ENCODE measurements at places on chromosomes 6 and 20.

DNA sequence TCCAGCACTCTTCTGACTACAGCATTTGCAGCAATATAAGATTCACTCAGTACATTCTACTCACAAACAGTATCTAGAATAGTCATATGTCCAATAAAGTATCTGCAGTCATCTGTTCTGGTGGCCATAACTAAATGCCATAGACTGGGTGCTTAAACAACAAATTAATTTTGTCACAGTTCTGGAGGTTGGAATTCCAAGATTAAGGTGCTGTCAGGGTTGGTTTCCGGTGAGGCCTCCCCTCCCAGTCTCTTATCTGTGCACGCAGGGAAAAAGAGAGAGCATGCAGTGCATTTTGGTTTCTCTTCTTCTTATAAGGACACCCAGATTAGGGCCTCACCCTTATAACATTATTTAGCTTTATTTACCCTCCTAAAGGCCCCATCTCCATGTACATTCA, 21.3 kb upstream of the NUS1 start:
- DNase-seq, result no peak

DNA sequence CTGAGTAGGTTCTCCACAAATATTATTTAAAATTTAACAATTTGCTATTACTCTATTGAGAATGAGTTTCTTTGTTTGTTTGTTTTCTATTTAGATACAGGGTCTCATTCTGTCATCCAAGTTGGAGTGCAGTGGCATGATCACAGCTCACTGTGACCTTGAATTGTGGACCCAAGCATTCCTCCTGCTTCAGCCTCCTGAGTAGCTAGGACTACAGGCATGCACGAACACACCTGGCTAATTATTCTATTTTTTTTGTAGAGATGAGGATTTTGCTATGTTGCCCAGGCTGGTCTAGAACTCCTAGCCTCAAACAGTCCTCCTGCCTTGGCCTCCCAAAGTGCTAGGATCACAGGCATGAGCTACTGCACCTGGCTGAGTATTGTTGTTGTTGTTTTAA, 122.2 kb downstream of the PHF3 start:
- DNase-seq, result no peak

GRCh38 chr20:10854976-10855375, 181.2 kb upstream of the JAG1 start:
- no peak for DNase-seq

DNA sequence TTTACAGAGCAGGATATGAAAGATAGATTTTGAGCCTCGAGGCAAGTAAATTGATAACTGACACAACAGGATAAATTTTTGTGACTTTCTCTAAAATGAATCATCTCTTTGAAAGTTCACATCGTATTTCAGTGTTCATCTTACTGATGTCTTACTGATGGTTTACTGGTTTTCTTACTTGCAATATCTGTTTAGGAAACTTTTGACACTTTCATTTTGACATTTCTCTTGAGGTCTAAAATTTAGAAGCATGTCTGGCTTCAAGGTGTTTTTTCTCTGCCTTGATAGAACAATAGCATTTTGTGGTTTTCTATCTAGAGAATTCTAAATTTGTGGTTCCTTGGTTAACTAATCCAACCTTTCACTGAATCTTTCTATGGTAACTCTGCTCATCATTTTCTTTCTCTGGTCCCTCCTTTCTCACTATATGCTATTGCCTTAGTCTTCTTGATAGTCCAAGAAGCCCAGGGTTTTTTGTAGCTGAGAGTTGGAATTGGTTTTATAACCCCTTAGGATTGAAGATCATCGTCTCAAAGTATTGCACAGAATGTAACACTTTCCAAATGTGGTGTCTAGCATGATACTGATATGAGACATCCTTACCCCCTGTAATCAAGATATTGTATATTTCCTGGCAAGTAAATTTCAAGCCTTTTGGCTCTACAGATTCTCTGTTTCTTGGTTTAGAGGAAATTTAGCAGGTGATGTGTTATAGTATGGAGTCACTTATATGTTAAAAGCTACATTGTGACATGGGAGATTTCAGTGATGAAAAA, 98.7 kb downstream of the RNF144B start:
- DNase-seq, result no peak

- DNase-seq, result no peak
Measured at GRCh38 chr20:61407561-61407960, 155.5 kb downstream of the CDH4 start.

DNA sequence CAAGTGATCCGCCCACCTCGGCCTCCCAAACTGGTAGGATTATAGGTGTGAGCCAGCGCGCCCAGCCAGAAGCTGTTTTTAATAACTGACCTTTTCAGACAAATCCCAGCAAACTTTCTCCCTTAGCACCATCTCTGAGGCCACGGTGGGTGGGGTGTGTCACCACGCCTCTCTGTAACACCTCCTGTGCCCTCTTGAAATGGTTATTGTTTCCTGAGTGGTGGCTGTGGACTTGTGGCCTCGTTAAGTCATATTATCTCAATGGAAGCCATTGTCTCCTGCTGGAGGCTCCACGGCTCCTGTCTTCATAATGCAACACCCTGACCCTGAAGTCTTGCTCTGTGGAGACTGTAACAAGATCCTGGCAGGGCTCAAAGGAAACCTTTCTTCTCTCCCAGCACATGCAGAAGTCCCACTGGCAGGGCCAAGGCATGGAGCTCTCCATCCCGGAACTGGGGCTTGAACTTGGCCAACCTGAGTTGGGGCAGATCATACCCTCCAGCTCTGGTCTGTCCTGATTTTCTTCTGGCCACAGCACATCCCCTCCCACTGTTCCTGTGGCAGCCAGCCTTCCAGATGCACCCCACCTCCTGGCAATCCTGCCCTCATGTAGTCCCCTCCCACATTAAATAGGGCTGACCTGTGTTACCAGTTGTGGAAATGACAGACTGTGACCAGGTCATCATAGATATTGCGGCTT, 81.1 kb downstream of the SNX5 start:
- no peak for DNase-seq

DNA sequence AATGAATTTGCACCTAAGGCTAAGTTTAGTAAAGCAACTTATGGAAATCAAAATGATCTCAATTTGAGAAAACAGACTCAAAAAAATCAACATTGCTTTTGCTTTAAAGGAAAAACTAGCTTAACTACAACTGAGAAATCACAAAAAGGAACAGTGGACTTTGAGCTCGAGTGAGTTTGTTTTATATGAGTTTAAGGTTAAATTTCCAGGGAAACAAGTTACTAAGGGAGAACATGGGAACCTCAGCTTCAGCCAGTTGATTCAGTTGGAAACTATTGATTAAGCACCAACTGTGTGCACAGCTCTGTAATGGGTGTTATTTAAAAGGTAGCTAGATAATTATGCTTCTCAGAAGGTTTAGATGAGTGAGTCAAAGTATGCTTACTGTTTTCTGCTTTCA, 85.7 kb downstream of the TBC1D7 start:
- no peak for DNase-seq

GRCh38 chr6:24779416-24780016, 4.8 kb downstream of the GMNN start:
- DNase-seq, result no peak

GRCh38 chr20:58331961-58332551, 22.5 kb downstream of the RAB22A start:
- DNase-seq, result no peak

DNA sequence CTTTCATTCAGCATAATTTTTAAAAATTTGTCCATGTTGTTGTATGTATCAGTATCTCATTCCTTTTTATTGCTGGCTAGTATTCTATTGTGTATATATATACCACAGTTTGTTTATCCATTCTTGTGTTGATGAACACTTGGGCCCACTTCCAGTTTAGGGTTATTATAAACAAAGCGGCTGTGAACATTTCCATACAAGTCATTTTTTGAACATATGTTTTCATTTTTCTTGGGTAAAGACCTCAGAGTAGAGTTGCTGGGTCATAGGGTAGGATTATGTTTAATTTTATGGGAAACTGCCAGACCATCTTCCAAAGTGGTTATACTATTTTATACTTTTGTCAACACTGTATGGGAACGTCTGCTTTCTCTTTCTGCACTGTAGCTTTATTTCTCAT, 55.3 kb downstream of the RBM24 start:
- DNase-seq, result no peak

DNA sequence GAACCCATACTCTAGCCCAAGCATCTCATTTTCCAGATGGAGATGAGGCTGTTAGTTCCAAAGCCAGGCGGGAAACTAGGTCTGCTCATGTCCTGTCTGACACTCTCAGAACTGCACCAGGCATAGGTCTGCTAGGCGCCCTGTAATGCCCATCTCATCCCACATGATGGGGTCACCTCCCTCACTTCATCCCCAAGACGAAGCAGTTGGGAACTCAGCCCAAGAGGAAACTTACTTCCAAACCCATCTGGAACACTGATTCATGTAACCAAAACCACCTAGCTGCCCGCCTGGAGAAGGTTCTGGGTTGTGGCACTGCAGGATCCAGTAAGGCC, 119.4 kb upstream of the PRND start:
- DNase-seq, result no peak

DNA sequence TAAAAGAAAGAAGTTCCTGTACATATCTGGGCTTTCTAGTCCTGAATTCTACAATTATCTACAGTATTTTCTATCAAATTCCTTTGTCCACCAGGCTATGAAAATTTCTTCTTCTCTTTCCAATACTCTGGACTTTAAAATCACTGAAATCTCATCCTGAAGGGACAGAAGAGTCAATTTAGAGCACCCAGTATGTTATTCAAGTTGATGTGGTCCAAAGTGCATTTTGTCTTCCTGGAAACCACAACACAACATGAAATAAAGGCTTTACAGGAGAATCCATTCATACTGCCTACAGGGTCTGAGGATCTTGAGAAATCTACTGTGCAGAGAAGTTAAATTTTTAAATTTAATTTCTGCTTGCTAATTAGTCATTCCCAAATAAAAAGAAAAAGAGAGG, 94.9 kb upstream of the ADGRF1 start:
- no peak for DNase-seq

GRCh38 chr20:35296101-35296554, 3.9 kb upstream of the FAM83C start:
- no peak for DNase-seq

DNA sequence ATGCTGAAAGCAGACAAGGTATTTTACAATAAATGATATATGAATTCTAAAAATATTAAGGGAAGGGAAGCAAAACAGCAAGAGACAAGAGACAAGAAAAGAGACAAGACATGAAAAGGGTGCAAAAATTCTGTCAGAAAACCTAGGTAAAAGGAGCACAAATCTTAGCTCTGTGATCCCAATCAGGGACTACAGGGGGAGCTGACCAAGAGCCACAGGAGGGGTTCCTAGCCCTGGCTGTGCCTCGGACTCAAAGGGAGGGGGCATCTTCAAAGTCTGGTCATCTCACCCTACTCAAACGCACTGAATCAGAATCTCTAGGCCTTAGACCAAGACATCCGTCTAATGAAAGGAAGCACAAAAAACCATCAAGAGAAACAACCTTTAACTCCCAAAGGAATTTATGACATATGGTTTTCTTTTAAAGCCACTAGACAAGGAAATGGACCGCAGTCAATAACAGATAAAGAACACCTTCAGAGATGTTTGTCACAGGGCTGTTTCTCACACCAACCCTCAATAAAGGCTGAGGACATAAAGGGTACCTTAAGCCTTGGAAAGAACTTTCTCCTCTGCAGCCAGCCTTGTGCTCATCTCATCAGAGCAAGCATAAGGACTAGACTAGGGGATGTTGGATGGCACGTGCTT, 130.4 kb upstream of the CDYL start:
- DNase-seq, result no peak

DNA sequence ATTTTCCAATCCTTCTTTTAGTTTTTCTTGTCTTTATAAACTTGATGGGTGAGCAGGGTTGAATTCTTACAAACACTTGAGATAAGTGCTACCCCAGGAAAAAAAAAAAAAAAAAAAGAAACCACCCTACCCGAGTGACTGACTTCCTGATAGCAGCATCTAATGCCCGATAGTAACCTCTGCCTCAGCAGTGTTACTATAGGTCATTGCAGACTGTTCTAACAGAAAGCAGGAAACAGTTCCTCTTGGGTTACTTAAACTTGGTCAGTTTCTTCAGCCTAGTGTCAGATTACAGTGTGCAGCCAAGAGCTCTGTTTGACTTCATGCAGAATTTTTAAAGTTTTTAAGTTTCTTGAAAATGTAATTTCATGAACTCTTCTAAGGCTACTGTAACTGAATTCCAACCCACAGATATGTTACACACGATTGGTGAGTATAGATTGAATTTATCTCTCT, 2.1 kb downstream of the MYLIP start:
- peak; percentile 85 for DNase-seq

DNA sequence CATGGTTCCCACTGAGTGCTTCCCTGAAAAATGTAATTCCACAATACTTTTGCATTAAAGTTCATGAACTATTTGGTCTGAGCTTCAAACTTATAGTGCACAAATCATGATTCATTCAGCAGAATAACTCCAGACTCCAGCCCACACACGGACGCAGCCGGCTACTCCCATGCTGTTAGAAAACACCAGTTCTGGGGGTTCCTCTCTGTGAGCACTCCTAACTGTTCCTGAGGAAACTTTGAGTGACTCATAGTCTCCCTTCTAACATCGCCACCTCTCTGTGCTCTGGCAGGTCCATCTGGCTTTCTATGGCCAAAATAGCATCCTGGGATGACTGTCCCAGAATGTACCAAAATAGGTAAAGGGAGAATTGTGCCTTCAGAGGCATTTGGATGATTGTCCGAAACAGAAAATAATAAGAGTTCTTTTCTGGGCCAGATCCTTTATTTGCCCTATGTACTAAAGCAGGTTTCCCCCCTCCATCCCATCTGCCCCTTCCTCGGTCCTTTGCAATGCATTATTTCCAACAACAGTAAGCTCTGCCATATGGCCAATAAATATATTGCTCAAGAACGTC, 32.3 kb upstream of the LY86 start:
- no peak for DNase-seq

DNA sequence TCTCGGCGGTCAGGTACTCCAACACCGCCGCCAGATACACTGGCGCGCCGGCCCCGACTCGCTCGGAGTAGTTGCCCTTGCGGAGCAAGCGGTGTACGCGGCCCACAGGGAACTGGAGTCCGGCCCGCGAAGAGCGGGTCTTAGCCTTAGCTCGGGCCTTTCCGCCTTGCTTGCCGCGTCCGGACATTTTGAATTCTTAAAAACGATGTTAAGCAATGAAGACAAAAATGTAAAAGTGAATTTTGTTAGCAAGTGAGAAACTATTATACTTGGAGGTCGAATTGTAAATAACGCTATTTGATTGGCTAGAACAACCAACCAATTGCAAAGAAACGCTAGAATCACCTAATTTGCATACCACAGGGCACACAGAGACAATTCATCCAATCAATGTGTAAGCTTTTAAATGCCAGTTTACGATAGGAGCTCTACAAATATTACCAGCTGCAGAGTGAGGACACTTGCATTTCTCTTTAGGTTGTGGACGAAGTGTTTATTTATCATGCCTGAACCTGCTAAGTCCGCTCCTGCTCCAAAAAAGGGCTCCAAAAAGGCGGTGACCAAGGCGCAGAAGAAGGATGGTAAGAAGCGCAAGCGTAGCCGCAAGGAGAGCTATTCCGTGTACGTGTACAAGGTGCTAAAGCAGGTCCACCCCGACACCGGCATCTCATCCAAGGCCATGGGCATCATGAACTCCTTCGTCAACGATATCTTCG, 112.0 kb downstream of the HFE start:
- peak; percentile 97 for DNase-seq

GRCh38 chr6:112320561-112321318, 26.4 kb upstream of the RFPL4B start:
- no peak for DNase-seq

All from CD4-positive, alpha-beta T cell treated with Interleukin-17A for 1 hour (primary cell).